ENCODE measurements at places on chromosomes 16 and 17.

DNA sequence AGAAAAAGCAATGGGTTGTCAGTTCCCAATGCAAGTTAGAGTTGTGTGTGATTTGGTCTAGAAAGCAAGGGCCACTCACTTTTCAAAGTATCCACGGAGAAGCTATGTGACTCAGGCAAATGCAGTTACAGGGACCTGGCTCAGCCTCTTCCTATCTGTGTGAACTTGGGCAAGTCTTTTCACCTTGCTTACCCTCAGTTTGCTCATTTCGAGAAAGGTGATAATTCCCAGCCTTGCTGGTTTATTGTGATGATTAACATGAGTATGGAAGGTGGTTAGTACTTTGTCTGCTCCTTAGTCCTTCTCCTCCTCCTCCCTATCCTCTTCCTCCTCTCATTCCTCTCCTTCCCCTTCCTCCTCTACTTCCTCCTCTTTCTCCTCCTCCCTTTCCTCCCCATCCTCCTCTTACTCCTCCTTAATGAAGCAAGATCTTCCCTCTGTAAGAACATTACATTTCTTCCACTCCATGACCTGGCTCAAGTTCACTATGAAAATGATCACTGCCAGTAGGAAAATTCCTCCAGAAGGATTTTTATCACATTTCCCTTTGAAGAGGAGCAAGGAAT, 204.0 kb downstream of the GRIN2A start:
- no peak for DNase-seq

DNA sequence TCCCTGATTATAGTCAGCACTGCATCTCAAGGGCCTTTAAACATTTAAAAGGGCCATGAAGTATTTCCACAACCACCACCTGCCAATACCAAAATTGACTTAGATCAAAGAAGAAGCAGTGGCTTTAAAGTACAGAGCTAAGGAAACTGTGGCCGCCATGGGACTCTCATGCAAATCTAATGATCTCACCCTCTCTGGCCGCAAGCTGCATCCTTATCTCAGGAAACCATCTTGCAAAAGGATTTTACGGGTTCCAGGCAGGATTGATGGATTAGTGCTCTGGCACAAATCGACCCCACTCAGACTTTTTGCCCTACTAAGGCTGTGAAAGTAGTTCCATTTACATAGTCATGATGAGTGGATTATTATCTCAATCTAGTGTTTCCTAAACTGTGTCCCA, 22.6 kb downstream of the CDRT4 start:
- DNase-seq = no peak

- peak; percentile 56 for DNase-seq
Observed at GRCh38 chr16:72066747-72067146, 3.7 kb downstream of the HPR start.

DNA sequence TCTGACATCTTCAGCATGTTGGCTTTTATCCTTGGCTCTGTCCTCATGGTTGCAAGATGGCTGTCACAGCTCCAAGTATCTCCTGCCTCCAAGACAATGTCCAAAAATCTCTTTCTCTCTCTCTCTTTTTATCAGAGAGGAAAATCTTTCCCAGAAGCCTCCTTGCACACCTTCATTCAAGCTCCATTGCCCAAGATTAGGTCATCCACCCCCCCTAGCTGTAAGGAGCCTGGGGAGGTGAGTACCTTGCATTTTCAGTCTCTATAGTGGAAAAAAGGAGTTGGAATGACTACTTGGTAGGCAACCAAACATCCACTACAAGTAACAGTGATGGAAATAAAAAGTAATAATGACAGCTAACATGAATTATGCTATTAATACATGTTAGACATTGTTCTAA, 22.0 kb upstream of the NSMCE1 start:
- DNase-seq = no peak

GRCh38 chr16:24646646-24646995, 82.8 kb upstream of the TNRC6A start:
- no peak for DNase-seq

GRCh38 chr17:77111934-77112296, 28.9 kb upstream of the SEC14L1 start:
- no peak for DNase-seq

DNA sequence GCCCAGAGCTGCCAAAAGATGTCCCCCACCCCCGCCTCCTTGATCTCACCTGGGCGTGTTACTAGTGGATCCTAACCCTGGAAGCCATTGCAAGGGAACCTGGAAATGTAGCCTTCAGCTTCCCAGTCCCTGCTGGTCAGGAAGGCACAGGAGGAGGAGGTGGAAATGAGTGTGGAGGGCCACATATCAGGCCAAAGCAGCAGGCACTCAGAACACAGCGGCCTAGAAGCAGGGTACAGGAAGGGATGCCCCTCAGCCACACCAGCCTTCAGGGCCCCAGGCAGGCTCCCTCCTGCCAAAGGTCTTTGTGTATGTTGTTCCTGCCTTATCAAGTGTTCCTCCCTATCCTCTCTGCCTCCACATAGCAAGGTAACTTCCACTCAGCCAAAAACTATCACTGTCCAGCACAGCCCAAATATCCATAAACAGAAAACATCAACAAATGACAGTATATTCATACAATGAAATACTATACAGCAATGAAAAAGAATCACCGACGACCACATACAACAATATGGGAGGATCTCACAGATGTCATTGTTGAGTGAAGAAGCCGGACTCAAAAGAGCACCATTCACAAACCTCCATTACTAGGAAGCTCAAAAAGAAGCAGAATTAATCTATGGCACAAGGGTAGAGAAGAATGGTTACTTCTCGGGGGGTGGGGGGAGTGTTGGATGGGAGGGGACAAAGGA, 28.2 kb upstream of the TNFRSF13B start:
- DNase-seq = no peak

DNA sequence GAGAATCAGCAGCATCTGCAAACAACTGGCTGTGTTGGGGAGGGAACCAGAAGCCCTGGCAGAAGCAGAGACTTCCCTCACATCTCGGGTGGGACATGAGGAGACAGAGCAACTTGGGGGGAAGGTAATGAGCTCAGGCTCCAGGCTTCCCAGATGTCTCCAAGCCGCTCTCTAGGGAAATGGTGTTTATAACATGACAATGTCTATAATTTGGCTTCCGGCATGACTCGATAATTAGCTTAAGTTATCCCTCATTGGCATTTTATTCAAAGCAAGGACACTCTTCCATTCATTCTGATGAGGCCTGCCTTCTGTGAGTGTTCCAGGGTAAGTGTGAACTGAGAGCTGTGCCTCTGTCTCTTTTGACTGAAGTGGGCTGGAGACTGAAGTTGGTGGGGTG, 14.7 kb upstream of the MLLT6 start:
- no peak for DNase-seq

GRCh38 chr17:48330421-48330820, 99.6 kb downstream of the SKAP1 start:
- DNase-seq = no peak

- no peak for DNase-seq
Observed at GRCh38 chr17:54021418-54021817, 198.7 kb downstream of the KIF2B start.

- DNase-seq = peak; percentile 35
Observed at GRCh38 chr17:10295728-10296343, 77.0 kb downstream of the MYH13 start.

Data from fibroblast of the conjunctiva (primary cell).